ENCODE measurements at places on chromosomes 5 and 9.

DNA sequence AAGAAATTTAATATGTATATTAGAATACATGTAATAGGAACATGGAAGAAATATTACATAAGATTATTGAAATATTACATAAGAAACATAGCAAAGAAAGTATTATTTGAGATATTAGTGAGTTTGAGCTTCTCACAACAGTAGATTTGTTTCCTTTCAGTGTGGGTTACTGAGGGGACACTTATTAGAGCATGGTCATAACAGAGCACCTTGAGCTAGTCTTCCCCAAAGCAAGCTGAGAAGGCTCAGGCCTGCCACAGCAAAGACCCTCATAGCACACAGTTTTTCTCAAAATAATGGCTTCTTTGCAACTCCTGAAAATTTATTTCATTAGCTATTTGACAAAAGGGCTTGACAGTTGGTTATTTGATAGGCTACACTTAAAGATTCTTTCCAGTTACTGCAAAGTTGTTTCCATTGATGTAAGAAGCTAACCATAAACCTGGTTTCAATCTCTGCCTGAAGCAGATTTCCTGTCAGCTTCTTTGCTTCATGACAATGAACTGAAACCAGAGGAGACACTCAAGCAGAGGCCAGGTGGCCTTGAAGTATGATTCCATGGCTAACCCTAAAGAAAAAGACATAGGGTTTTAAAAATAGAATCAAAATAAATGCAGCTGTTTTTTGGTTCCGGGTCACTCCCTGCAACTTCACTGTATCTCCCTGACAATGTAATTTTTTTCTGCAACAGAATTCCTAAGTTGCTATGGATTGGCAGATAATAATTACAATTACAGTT lies 68.6 kb downstream of the ERMP1 start:
- DNase-seq = no peak

- DNase-seq = no peak
Observed at GRCh38 chr9:545480-545879, 296.0 kb upstream of the DMRT1 start.

DNA sequence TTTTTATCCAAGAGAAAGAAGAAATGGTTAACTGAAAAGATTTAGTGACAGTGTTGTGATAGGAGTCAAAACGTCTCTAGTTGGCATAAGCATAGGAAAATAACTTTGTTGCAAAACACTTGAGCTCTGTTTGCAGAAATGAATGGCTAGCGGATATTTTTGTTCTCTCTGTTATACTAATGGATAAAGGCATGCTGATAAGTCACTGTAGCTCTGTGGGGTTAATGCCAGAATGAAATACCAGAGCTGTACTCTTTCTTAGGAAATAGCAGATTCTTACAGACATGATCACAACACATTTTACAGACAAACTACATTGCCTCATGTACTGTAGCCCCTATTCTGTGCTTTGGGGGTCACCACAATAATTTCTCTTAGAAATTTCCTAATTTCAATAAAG lies 202.8 kb downstream of the DMRTA1 start:
- no peak for DNase-seq

- DNase-seq = no peak
Observed at GRCh38 chr9:90965226-90966030, 163.8 kb downstream of the SYK start.

- no peak for DNase-seq
Observed at GRCh38 chr5:152864447-152864846, 459.4 kb upstream of the NMUR2 start.

- DNase-seq = no peak
Observed at GRCh38 chr5:51559339-51559738, 176.1 kb downstream of the ISL1 start.

Measured in germinal center (tissue), 1 donor.